ENCODE measurements at places on chromosomes 13 and 19.

- DNase-seq, result no peak
These were observed 16.8 kb downstream of the POLR1D start for GRCh38 chr13:27638521-27638920.

DNA sequence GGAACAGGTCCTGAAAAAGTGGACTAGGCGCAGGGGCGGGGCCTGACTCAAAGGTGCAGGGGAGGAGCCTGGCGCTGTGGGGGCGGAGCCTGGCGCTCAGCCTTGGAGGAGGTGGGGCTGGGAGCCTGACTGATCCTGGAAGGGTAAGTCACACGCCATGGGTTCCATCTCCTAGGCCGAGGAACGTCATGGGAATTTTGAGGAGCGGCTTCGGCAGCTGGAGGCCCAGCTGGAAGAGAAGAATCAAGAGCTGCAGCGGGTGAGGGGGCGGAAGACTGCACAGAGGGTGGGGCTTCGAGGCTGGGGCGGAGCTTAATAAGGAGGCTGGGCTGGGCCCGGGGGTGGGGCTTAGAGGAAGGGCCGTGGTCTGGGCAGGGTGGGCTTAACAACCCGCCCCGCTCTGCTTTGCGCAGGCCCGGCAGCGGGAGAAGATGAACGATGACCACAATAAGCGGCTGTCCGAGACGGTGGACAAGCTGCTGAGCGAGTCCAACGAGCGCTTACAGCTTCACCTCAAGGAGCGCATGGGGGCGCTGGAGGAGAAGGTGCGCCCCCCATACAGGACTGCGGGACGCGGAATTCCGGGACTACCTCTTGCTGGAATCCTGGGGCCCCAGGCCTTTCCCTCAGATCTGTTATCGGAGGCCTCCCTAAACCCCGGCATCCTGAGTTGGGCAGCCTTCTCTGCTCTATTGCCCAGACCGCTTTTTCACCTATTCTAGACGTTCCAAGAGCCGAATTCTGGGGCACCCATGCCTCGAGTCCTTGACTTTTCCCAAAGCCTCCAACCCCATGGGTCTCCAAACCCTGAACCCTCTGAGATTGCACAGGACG, 14.5 kb downstream of the PPFIA3 start:
- DNase-seq, result no peak

DNA sequence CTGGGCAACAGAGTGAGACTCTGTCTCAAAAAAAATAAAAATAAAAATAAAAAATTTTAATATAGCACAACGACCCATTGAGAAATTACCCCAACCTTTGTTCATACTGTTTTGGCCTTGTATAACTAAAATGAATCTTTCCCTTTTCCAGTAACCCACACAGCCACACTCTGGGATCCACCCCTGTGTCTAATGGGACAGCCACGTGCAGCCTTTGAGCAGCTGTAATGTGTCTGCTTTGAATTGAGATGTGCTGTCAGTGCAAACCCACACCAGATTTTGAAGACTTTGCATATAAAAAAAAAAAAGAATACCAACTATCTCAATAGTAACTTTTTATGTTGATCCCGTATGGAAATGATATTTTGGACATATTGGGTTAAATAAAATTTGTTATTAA, 112.7 kb upstream of the UBL3 start:
- DNase-seq, result no peak

- no peak for DNase-seq
These were observed 182.2 kb downstream of the FOXO1 start for GRCh38 chr13:40484101-40484800.

GRCh38 chr13:46124967-46125933, 20.4 kb upstream of the CPB2 start:
- no peak for DNase-seq

DNA sequence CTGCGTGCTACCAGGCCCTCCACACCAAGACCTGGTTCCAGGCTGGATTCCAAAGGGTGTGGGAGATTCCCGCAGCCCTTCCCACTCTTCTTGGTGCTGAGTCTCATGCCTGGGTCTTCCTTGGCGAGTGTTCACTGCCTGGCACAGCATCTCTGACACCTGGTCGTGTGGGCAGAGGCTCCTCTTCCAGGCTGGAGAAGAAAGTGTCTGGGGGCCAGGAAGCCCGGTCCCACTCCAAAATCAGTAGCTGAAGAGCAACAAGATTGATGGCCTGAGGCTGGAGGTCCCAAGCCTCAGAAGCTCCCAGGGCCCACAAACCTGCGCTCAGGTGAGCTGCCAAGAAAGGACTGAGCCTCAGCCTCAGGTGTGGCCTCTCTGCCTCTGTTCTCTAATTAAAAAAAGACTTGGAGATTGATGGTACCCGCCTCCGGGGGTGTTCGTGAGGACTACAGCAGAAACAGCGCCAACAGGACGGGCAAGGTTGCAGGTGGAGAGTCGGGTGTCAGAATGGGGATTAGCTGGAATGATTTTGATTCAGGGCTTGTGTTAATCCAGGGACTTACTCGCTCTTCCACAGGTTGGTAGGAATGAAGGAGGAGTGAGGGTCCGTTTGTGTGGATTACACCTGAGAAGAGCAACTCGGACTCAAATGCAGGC, 217.5 kb downstream of the TEX29 start:
- DNase-seq, result no peak

All from stimulated activated CD4-positive, alpha-beta T cell treated with anti-CD3 and anti-CD28 coated beads, TNF-alpha, amount 100 ng/mL, for 1 hour (primary cell).